ENCODE measurements at places on chromosomes 1 and 21.

DNA sequence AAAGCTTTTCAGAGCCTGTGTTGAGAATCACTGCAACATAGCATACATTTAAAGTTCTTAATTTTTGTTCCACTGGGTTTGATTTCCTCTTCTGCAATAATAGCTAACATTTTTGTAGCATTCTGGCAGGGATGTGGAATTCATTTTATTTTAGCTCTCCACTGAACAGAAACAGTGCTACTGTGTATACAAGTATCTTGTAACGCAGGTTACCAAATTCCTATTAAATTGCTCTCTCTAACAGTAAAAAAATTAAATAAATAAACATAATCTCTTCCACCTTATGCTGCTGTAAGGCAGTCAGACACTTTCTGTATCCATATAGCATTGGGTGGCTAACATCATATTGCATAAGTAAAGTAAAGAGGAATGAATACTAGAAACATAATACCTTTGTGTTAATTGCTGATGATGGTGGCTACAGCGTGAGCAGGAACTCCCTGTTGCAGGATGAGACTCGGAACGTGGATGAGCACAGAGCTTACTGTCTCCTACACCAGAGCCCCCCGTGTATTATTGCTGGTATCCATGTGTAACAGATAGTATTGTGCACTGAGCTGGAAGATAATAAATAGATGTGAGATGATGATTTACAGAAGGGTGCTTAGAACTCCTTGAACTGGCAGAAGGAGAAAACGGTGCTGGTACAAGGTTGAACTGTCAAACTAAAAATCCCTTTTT is 276.9 kb upstream of the SNX7 start:
- DNase-seq, result no peak

DNA sequence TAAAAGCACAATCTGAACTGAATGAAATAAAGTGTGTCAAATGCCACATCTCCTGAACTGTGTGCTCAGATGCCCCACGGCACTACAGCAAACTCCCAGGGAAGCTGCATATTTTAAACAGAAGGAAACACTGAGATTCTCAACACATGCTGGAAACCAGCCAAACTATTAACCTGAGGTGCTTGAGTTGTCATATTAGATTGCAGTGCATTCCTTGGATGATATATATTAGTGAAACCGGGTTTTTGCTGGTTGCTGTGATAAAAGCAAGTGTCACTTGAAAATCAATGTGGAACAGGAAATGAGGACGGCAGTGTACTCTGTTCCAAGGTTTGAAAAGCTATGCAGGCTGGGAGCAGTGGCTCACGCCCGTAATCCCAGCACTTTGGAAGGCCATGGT is 8.7 kb downstream of the SYNJ1 start:
- DNase-seq, result no peak

DNA sequence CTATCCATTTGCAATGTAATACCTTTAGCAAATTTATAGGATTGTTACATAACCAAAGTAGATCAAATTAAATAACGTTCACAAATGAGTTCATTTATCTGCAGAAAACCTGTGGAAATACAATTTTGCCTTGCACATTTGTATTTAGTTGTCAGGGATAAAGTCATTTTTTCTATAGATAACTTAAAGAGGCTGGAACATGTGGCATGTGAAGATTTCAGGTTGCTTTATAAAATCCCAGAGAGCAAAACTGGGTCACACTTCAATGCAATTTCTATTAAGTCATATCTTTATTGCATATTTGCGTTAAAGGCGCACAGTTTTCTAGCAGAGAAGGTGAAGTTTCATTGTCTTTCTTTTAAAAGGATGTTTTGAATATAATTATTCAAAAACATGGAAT is 342.4 kb downstream of the USP25 start:
- no peak for DNase-seq

DNA sequence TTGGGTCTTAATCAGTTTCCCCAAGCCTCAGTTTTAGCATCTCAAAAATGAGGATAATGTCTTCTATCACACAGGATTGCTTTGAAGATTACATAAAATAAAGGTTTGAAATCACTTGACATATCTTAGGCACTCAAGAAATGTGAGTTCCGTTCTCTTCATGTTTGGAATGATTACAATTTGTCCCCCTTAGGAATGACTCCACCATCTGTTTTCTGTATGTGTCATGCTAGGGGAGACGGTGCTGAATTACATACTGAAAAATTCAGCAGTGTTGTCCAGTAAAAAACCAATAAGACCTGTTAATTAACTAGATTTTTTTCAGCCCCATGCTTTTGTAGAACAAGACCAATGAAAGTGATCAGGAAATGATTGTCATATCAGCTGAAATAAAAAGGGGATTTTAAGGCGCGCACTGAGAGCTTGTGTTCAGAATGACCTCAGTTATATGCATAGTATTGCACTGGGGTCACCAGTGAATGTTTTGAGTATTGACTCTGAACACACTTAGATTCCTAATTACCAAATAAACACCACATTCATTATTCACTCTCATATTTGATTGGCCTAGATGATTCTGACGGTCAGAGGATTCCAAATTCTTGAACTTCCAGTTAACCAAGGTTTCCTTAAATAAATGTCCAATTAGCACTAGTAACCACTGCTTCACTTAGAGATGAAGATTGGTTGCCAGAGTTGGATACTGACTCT is 114.5 kb upstream of the KCNK2 start:
- no peak for DNase-seq

GRCh38 chr1:66383168-66383567 is 150.8 kb upstream of the SGIP1 start:
- no peak for DNase-seq

GRCh38 chr1:243561588-243562319 is 288.3 kb downstream of the AKT3 start:
- DNase-seq, result no peak

GRCh38 chr21:44012474-44013379 is 618 bp downstream of the TRAPPC10 start:
- peak; percentile 83 for DNase-seq

GRCh38 chr1:1204998-1205768 is 1.2 kb downstream of the TNFRSF18 start:
- DNase-seq, result no peak

- no peak for DNase-seq
Measured at GRCh38 chr1:12562955-12563576, 54.9 kb downstream of the DHRS3 start.

DNA sequence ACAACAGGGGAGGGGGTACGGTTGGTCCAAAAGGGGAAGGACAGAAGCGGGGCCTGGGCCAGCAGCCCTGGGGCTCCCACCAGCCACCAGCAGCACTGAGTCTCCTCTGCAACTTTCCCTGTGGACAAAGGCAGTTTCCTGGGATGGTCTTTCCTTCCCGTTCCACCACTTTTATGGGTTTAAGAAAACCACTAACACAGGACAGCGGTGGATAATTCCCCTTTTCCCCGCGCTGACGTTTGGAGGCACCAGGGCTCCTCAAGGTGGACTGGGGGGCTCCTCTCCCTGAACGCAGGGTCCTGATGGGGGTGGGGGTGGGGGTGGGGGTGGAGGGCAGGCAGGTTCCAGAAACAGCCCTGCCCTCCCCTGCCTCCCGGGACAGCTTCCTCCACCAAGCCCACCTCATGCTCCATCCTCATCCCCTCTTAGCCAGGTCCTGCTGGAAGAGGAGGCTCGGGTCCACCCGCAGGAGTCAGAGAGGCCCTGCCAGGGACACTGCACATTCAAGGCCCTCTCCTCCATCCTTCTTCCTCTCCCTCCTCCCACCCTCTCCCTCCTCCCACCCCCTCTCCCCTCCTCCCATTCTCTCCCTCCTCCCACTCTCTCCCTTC is 4.8 kb upstream of the COL6A1 start:
- DNase-seq, result no peak

DNA sequence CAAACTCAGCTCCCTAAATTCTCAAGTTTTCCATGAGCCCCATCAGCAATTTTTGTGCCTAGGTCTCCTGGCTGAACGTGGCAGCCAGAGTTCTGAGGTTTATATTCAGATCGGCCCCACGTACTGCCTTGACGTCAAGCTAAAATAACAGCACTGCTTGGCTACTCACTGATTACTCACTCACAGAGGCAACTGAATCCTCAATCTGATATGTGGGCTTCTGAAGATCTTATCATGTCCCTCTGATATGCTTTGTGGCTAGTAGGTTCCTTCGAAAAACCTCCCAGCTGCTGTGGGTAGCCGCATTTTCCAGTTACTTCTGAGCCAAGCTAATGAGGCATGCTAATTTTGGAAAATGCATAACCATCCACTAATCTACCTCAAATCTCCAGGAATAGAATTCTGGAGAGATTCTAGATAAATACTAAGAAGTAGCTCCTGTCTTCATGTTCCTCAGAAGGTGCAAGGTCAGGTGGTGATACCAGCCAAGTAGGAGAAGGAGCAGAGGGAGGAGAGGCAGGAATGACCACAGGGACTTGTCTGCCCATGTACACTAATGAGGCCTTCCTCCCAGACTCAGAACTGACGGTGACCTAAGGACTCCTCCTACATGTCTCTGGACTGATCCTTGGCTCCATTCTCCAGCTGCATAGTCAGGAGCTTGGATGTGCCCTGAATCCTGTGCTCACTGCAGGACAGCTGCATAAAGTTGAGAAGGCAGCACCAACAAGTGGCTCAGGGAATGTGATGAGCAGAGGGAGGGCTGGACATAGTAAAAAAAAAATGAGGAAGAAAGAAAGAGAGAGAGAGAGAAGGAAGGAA is 263.7 kb downstream of the TNR start:
- no peak for DNase-seq

DNA sequence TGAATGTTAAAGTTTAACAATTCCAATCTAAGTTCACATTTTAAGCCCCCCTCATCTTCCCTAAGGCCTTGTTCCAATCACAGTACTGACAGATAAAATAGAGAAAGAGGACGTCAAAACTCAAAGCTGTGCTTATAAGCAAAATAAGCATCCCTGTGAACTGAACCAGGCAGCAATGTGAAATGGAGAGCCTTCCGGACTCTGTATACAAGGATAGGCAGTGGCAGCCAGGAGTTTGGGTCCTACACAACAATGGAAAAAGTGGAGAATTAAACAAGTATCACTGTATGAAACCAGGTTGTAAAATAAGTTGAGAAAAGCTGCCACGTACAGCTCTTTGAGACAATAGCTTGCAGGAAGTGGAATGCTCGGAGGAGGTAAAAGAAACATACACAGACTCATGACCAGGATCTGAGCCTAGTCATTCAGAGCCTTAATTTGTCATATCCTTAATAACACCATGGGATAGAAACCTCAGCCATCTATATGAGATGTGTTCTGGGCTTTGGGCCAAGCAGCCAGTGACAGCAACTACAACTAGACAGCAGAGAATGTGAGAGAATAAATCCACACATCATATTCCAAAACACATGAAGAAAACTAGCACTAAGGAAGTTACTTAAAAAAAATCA is 55.2 kb upstream of the PALMD start:
- DNase-seq, result no peak

DNA sequence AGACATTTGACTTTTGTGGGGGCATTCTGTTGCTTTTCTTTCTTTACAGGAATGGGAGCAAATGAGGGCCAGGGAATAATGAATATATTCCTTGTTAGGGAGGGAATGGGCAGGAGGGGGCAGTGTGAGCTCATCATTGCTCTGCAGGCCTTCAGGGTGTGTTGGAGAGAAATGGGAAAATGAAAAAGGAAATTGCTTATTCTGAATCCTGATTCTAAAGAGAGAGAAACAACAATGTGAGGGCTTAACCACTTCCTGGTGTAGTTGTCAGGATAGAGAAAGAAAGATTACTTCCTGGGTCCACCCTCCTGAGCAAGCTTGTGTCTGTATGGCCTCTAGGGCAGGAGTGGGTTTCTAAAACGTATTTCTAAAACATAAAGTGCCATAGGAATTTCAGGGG is 28.3 kb downstream of the VANGL2 start:
- DNase-seq, result peak; percentile 46

DNA sequence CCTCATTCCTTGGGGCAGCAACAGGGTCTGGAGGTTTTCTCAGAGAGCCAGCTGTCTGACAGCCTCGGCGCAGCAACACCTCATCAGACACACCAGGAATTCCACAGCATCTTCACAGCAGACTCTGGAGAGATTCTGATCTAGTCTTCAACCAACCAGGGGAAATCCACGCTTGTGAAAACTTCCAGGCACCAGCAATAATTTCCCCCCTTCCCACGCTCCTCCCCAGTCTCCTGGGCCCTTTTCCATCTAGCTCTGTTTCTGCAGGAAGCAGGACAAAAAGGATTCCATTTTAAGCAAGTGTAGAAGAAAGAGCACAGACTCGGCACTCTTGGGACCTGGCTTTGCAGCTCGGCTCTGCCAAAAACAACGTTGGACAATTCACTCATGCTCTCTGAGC is 44.3 kb upstream of the CAPZB start:
- no peak for DNase-seq

- DNase-seq, result no peak
Measured at GRCh38 chr1:87426463-87427249, 98.0 kb downstream of the LMO4 start.

- peak; percentile 3 for DNase-seq
Measured at GRCh38 chr1:93317207-93317606, 28.5 kb upstream of the DR1 start.

DNA sequence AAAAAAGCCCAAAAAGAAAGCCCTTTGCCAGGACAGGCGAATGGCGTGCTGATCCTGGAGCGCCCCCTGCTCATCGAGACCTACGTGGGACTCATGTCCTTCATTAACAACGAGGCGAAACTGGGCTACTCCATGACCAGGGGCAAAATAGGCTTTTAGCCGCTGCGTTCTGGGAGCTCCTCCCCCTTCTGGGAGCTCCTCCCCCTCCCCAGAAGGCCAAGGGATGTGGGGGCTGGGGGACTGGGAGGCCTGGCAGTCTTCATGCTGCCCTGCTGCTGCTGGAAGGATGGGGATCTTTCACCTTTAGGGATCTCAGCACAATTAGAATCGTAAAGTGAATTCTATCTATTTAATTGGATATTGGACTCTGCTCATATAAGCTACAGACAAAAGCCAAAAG is 3.6 kb downstream of the TPRG1L start:
- no peak for DNase-seq

GRCh38 chr1:26787381-26787705 is 407 bp upstream of the PIGV start:
- DNase-seq, result peak; percentile 73

DNA sequence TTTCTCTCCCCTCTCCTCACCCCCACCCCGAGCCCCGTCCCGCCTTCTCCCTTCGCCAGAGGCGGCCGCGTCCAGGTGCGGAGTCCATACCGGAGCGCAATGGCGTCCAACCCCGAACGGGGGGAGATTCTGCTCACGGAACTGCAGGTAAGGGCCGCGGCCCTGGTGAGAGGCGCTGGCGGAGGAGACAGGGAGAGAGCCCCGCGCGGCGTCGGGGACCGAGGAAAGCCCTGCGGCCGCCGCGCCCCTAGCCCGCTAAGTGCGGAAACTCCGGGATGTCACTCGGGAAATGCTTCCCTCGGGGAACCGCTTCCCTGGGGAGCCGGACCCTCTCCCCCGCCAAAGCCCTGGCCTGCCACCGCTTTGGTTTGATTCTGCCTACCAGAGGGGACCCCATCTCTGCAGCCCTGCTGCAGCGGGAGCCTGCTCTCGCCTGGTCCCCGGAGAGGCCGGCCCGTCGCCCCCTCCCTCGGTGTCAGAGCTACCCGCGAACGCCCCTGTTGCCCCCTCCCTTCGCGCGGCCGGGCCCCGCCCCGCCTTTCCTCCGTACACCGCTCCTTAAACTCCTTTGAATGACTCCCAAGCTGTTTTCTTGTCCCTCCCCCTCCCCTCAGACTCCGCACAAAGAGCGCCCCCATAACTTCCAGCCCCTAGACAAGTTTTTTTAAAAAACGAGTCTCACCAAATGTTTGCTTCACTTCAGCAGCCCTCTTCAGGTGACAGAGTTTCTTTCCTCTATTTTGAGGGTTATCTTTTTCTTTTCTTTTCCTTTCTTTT is 597 bp downstream of the PKN2 start:
- peak; percentile 25 for DNase-seq

GRCh38 chr21:35020902-35021301 is 28.2 kb downstream of the RUNX1 start:
- no peak for DNase-seq

- no peak for DNase-seq
Measured at GRCh38 chr1:51444534-51445192, 74.4 kb downstream of the EPS15 start.
